ELR (cell line): ENCODE measurements at places on chromosomes 7 and 10.

DNA sequence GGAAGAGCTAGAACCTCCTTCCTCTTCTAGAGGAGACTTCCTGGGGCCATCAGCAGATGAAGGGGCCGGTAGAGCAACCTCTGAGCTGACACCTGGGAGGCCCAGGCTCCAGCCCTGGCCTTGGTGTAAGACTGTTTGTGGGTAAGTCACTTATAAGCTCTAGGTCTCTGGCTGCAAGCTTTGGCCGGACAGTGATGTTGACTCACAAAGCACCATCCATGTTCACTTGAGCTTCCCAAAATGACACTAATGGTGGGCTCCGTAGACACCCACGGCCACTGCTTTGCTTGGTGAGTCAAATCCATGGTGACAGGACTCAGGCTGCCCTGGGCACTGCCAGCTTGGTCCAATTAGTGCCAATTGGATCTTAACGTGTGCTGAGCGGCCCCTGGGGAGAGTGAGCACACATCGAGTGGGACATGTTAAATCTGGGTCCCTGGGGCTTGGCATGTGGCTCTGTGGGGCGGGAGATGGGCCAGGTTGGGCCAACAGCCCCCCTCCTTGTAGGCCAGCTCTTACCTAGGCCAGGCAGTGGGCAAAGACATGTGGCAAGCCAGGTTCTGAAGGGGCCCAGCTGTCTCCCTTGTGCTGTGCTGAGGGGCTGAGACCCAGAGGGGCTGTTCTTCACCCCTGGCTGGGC is 16.7 kb downstream of the NEURL1 start:
- no peak for DNase-seq

DNA sequence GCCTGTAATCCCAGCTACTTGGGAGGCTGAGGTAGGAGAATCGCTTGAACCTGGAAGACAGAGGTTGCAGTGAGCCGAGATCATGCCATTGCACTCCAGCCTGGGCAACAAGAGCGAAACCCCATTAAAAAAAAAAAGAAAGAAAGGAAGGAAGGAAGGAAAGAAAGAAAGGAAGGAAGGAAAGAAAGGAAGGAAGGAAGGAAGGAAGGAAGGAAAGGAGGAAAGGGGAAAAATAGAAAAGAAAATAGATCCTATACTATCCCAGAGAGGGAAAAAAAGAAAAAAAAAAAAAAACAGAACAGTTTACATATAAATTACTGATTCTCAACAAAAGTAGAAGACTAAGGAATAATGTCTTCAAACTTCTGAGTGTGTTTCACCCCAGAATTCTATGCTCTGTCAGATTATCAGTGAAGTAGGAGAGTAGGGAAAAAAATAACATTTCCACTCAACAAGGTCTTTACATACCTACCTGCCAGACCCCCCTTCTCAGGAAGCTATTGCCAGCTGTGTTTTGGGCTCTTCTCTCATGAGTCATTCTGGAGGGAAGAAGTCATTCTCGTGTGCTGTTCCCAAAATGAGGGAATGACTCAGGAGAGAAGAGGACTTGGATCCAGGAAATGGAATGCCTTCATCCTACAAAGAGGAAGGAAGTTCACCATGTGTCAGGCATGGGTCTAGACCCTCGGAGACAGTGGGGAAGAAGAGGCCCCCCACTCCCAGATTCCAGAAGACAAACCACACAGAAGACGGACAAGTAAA is 20.9 kb downstream of the RGS10 start:
- peak; percentile 95 for DNase-seq

DNA sequence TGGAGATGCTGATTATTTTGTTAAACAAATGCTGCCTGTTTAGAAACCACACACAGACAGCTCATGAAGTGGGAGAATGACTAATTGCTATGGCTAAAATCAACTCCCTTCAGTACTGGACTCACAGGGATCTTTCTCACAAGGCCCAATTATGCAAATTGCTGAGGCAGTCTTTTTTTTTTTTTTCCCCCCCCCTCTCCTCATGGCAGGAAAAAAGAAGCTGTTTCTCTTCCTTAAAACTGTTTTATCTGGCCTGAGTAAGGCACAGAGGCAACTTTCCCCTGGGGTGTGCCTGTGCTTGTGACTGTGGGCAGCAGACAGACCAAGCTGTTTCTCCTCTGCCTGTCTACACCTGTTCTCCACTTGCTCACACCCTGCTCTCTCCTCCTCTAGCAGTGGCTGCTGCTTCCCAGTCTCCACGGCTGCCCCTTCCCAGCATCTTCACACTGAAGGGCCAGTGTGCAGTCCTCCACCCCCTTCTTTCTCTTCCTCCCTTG is 65.4 kb upstream of the STEAP1B start:
- peak; percentile 93 for DNase-seq

- no peak for DNase-seq
Measured at GRCh38 chr10:44478040-44478439, 93.1 kb upstream of the CXCL12 start.

GRCh38 chr7:102006695-102007094 is 189.3 kb downstream of the CUX1 start:
- DNase-seq, result no peak

DNA sequence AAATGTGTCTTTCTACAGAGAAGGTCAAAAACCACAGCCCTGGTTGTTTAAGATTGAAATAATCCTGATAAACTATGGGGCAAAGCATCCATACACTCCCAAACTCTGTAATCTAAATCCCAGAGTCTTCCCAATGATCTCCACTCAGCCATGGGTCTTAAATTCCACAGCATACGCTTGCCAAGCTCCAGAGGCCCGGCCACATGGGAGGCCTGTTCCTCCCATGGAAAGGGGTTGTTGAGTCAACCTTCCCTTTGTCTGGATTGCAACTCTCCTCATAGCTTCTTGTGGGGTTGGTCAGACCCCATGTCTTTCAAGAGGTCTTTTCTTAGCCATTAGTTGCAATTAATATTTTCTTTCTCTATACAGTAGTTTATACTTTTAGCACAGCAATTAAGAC is 718 bp upstream of the STEAP4 start:
- DNase-seq, result no peak

DNA sequence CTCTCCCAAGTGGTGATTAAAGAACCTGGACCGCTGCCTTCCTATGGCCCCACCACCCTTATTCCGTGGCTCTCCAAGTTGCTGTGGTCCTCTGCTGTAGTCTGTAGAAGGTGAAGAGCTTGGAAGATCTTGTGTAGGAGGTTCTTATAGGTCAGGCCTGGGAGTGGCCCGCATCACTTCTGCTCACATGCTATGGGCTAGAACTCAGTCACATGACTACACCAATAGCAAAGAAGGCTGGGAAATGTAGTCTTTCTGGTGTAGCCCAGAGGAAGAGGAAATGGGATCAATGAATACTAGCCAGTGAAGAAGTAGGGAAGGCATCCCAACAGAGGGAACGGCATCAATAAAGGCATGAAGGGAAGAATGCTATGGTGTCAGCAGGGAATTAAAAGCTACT is 41.3 kb upstream of the AOAH start:
- DNase-seq, result peak; percentile 4

DNA sequence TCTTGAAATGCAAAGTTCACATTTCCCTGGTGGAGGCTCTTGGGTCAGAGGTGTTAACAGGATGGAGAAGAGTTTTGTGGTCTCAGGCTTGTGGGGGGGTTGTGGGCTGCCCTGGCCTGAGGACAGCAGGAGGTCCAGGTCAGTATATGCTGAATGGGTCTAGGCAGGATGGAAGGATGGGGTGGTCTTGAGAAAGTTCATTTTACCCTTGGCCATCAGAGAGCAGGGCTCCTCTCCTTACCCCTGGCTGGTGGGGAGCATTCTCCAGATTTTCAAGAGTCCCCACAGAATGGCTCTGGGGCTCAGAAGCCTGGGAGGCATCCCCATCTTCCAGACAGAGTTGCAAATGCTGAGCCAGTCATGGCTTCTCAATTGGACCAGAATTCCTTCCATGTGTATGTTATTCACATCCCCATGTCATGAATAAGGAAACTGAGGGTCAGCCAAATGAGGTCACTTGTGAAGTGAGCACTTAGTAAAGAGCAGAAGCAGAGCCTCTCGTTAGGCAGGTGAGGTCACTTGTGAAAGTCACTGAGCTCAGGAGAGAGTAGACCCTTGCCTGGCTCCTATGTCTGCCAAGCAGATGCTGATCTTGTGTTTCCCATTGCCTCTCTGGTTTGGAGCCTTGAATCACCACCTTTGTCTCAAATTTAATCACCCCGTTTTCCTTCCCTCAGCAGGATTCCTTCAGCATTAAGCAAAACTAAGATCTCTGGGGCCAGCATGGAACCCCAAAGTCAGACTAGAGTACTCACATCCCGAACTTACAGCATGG is 33.0 kb downstream of the MBL2 start:
- DNase-seq, result no peak

- peak; percentile 32 for DNase-seq
Measured at GRCh38 chr7:12685550-12685949, 1.9 kb upstream of the ARL4A start.

- DNase-seq, result no peak
Measured at GRCh38 chr7:79093421-79093820, 360.0 kb downstream of the MAGI2 start.

DNA sequence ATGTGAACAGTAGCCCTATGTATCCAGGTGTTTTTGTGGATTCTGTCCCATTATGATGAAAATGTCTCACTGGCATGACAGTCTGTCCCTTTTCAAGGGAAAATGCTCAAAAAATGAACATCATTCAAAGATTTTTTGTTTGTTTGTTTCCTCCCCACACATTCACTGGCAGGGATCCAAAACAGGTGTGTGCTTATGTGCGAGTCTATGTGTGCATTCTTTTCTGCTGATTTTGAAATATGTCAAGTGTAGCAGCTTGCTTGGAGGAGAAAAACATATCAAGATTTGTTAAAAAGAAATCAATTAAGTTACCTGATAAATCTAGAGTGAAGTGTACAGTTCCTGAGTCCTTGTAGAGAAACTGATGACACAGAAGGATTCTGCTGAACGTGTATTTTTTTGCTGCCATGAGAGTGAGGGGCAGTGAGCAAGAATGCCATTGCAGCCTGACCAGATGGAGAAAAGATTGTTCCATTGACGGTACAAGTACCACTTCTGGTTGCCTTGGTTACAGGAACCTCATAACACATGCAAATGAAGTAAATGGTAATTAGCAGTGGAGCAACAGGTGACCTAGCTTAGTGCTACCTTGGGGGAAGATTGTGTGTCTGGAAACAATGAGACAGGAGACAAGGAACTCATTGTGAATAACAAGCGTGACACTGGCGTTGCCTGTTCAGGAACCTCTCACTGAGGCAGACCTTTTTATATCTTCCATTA is 277.4 kb upstream of the PHYHIPL start:
- DNase-seq, result no peak

DNA sequence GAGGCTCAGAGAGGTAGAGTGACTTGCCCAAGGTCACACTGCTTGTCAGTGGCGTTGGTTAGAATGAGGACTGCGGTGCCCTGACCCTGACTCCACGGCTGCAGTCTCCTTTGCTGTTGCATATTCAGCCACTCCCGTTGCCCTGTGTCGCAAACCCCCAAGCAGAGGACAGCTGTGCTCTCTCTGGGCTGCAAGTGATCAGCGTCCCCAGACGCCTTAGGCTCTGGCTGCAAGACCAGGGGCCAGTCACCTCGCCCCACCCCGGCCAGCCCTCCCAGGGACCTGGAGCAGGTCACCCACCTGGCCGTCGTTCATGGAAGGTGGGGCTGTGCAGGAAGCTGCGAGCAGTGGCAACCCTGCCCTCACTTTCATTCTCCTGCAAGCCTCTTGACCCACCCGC is 51.7 kb upstream of the NANOS1 start:
- no peak for DNase-seq

DNA sequence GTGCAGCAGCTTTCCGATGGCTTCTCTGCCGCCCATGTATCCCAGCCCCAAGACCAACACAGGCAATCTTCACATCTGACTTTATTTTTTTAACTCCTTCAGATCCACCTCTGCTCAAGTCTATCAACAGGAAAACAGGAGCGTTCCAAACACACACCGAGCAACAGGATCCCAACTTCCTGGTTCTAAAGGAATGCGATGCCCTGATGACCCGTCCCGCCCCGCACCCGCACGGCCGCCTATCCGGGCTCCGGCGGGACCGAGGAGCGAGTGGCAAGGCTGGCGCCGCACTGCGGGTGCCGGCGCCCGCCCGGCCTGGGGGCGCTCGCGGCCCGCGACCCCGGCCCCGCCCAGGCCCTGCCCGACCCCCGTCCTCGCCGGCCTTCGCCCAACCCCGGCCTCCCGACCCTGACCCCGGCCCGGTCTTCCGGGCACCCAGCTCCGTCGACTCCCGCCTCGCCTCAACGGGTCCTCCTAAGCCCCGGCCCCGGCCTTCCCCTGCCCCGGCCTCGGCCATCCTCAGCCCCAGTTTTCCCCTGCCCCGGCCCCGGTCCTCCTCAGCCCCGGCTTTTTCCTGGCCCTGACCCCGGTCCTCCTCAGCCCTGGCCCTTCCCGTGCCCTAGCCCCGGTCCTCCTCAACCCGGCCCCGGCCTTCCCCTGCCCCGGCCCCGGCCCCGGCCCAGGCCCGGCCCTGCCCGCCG is 730 bp downstream of the LARP4B start:
- DNase-seq, result peak; percentile 75

DNA sequence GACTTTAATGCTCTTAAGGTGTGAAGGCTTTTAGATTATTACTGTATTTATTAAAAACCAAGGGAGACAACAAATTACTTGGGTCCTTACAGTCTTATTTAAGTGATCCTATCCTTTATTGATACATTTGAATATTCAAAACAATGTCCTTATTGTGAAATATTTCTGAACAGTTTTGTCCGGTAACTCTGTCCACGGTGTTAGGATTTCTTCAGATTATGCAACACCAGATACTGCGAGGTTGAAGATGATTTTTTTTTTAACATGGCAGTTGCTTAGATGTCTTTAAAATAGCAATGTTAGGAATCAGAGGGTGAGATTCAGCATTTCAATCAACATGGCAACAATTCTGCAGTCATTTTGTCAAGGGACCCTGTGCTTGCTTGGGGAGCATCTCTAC is 176.5 kb downstream of the CSTF2T start:
- no peak for DNase-seq

GRCh38 chr7:138773817-138774216 is 24.0 kb upstream of the TMEM213 start:
- no peak for DNase-seq

DNA sequence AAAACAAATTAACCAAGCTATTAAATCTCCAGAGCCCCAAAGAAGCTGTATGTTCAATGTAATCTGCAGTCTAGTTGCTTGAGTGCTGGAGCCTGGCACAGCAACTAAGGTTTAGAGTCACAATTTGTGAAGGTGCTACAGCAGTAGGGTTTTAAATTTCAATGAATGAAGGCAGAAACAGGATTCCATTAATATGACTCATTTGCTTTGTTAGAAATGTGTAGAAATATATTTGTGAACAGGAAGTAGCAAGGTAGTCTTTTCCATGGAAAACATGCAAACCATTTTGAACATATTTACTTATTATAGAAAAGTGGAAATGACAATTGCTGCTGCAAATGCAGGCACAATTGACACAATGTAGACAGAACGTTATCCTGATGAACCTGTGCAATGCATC is 149.0 kb upstream of the STEAP4 start:
- no peak for DNase-seq

- no peak for DNase-seq
Measured at GRCh38 chr10:133173860-133174640, 14.0 kb downstream of the KNDC1 start.

- peak; percentile 82 for DNase-seq
Measured at GRCh38 chr10:84348447-84348846, 20.1 kb downstream of the CCSER2 start.
